ENCODE measurements at places on chromosomes 3 and 15.

GRCh38 chr3:160808838-160809237 is 52.8 kb downstream of the PPM1L start:
- DNase-seq: no peak

- no peak for DNase-seq
Measured at GRCh38 chr15:49148727-49149126, 6.7 kb downstream of the COPS2 start.

- DNase-seq: no peak
Measured at GRCh38 chr15:56987286-56987685, 68.8 kb downstream of the TCF12 start.

- DNase-seq: no peak
Measured at GRCh38 chr3:146313746-146314111, 62.8 kb upstream of the PLSCR4 start.

GRCh38 chr3:194294895-194295214 is 56.3 kb downstream of the CPN2 start:
- DNase-seq: no peak

GRCh38 chr15:58332676-58333400 is 99.0 kb upstream of the LIPC start:
- no peak for DNase-seq

DNA sequence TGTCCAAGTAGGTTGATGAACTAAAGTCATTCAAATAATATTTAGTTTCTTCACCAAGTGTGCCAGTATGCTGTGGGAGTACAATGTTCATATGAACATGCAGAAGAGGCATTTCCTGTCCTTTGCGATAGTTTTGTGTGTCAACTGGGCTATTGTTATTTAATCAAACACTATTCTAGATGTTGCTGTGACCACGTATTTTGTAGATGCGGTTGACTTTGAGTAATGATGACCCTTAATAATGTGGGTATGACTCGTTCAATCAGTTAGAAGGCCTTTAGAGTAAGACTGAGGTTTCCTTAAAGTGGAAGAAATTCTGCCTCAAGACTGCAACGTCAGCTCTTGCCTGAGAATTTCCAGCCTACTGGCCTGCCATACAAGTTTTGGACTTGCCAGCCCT is 470.7 kb upstream of the CBLB start:
- DNase-seq: no peak

- no peak for DNase-seq
Measured at GRCh38 chr15:40047415-40048210, 8.6 kb upstream of the SRP14 start.

- no peak for DNase-seq
Measured at GRCh38 chr3:40637906-40638305, 113.1 kb downstream of the ZNF621 start.

DNA sequence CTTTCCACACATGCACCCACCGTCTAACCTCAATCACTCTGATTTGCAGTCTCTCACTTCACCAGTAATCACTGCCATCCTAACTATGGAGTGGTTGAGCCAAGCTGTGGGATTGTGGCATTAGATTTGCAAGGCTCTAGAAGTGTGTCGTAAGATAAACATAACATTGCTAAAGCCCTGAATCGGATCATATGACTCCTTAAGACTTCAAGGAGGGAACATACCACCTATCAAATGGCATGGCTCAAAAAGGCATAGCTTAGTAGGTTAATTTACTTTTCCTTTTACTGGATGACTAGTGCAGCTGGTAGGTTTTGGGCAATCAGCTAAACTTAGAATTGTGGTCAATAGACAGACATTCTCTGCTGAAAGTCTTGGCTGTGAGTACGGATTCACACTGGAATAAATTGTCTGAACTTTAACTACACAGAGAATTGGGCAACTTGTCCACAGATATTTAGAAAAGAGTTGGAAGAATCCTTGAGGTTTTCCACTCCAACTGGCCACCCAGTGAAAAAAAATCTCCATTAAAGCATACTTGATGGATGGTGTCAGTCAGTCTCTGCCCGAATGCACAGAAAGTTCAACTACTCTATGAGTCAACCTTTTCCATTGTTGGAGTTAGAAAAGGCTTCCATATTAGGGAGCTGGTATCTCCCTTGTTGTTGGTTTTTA is 476.7 kb upstream of the CBLB start:
- DNase-seq: no peak
